Sigmoid colon (tissue), 7 donors: ENCODE measurements at places on chromosomes 11 and 22. TPM values are rescaled to one million over a fixed set of nuclear protein-coding genes. Genes with fewer than 3 reads are reported as not detected.

The CCDC73 gene
- polyA plus RNA-seq, result not detected

The MMP7 gene
- 11.8 TPM for polyA plus RNA-seq

The ANGPTL5 gene
- polyA plus RNA-seq, result not detected

The MIOX gene
- not detected for polyA plus RNA-seq

The CALCA gene
- not detected for polyA plus RNA-seq

The MRGPRX3 gene
- polyA plus RNA-seq, result not detected

The CALCB gene
- polyA plus RNA-seq, result 1.6 TPM

The HBB gene
- polyA plus RNA-seq, result not detected

GRCh38 chr22:45564349-45565030 lies 61.8 kb downstream of the FBLN1 start:
- no peak overlapping the region for H3K4me3 ChIP-seq
- no peaks in the 10 kb centered on the region for H3K27me3 ChIP-seq
- H3K36me3 ChIP-seq, result no peaks in the 10 kb centered on the region
- no peak overlapping the region for H3K27ac ChIP-seq

GRCh38 chr22:27617214-27617881 lies 184.2 kb downstream of the MN1 start:
- H3K36me3 ChIP-seq, result no peaks in the 10 kb centered on the region
- H3K27ac ChIP-seq, result no peak overlapping the region
- peaks cover 16% of the 10 kb centered on the region for H3K27me3 ChIP-seq
- H3K4me3 ChIP-seq, result no peak overlapping the region
- peaks cover 7% of the 10 kb centered on the region for H3K4me1 ChIP-seq

DNA sequence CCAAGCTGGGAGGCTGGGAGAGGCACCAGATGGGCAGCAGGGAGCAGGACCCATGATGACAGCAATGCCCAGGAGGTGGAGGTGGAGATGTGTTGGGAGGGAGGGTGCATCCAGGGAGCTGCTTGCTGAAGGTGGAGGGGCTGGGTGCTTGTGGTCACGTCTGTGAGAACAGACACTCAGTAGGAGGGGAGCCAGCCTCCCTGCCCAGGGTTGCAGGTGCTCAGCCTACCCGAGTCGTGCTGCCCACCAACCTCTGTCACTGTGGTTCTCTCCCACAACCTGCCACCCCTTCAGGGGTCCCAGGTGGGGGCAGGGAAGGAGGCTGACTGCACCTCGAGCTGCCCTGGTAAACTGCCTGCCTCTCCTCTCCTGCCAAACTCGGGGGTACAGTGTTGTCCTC lies 5.5 kb downstream of the PRDX5 start:
- peaks cover 14% of the 10 kb centered on the region for H3K4me1 ChIP-seq
- H3K27ac ChIP-seq, result no peak overlapping the region
- no peaks in the 10 kb centered on the region for H3K36me3 ChIP-seq
- H3K4me3 ChIP-seq, result no peak overlapping the region
- no peak for DNase-seq

DNA sequence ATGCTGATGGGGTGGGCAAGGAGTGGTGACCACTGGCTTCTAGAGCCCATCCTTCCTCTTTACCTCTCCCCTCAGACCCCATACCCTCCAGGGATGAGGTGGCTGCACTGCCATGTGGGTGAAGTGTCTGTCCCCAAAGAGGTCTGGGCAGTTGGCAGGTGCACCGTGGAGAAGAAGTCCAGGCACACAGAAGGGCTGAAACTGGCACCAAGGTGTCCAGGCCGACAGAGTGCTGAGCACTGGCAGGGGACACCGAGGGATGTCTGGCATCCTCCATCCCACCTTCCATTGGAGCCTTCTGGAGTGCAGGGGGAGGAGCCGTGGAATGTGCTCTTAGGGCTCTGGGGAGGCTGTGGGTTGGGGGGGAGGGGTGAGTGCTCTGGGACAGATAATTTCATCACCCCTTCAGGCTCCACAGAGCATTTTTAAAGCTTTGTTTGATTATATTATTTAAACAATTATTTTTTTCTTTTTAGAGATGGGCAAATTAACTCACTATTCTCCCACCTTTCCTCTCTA lies 37.9 kb downstream of the PKNOX2 start:
- no peaks in the 10 kb centered on the region for H3K27me3 ChIP-seq
- no peaks in the 10 kb centered on the region for H3K4me1 ChIP-seq
- H3K4me3 ChIP-seq, result no peak overlapping the region
- DNase-seq, result no peak

DNA sequence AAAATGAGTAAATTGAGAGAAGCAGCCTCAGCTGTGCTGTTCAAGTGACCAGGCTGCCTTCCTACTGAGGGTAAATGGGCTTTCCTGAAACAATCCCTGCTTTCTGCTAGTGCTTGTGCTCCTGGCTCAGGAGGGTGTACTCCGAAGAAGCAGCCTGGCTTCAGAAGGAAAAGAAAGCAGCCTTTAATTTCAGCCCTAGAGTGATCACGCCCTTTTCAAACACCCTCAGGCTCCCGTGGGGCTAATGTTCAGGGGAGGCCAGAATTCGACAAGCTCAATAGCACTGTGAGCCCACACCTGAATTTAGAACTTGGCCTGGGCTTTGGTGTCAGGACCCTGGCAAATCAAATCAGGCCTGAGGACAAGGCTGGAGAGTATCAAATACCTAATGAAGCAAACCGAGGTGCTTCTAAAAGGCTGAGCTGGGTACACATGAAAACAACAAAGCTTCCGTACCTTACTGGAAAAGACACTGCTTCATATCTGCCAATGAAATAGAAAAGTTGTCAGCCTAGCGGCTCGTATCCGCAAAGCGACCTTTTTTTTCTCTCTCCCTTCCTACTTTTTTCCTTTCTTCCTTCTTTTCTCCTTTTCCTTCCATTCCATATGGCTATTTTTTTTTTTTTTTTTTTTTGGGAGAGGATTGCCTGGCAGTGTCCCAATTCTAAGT lies 387.8 kb downstream of the SOX6 start:
- DNase-seq, result no peak
- peak overlapping the region; percentile 49 for H3K27ac ChIP-seq
- no peak overlapping the region for H3K4me3 ChIP-seq
- no peaks in the 10 kb centered on the region for H3K27me3 ChIP-seq

GRCh38 chr11:111169367-111169766 lies 76.2 kb upstream of the POU2AF2 start:
- H3K4me3 ChIP-seq, result no peak overlapping the region
- H3K27me3 ChIP-seq, result no peaks in the 10 kb centered on the region
- no peak overlapping the region for H3K27ac ChIP-seq
- no peaks in the 10 kb centered on the region for H3K36me3 ChIP-seq
- no peaks in the 10 kb centered on the region for H3K4me1 ChIP-seq

DNA sequence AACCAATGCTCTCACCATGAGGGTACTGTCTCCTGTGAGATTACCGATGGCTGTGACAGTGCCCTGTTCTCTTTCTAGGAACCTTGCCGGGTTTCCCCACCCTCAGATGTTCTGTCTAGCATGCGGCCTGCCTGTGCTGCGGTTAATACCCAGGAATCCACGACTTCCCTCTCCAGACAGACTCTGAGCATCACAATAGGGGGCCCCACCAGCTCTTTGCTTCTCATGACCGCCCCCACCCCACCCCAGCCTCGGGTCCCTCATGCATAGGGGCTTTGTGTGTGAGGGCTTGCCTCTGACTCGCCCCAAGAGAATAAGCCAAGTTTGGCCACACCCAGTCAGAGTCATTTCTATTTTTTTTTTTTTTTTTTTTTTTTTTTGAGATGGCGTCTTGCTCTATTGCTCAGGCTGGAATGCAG lies 10.3 kb downstream of the PARVG start:
- H3K4me3 ChIP-seq, result no peak overlapping the region
- H3K36me3 ChIP-seq, result no peaks in the 10 kb centered on the region
- no peak overlapping the region for H3K27ac ChIP-seq
- peak; percentile 57 for DNase-seq

GRCh38 chr11:130876931-130877915 lies 39.1 kb downstream of the SNX19 start:
- peak overlapping the region; percentile 55 for H3K27ac ChIP-seq
- DNase-seq, result no peak
- H3K36me3 ChIP-seq, result peaks cover 37% of the 10 kb centered on the region
- H3K4me3 ChIP-seq, result no peak overlapping the region

DNA sequence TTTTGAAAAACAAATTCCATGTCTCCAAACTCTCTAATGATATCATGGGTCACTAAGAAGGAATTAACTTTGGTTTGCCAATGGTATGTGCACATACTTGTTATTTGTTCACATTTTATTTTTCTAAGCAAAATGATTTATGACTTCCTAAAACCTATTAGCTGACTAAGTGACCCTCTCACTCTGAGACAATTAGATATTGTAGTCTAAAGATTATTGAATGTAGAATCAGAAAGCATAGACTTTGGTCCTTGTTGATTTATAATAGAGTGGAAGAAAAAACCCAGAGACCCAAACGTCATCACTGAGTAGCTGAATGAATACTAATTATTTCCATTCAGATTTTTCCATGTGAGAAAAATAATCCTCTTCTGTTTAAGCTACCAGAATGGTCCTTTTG lies 243.5 kb upstream of the ANO3 start:
- H3K27ac ChIP-seq, result no peak overlapping the region
- no peak overlapping the region for H3K4me3 ChIP-seq
- H3K27me3 ChIP-seq, result no peaks in the 10 kb centered on the region
- H3K4me1 ChIP-seq, result no peaks in the 10 kb centered on the region
- no peaks in the 10 kb centered on the region for H3K36me3 ChIP-seq
- no peak for DNase-seq

DNA sequence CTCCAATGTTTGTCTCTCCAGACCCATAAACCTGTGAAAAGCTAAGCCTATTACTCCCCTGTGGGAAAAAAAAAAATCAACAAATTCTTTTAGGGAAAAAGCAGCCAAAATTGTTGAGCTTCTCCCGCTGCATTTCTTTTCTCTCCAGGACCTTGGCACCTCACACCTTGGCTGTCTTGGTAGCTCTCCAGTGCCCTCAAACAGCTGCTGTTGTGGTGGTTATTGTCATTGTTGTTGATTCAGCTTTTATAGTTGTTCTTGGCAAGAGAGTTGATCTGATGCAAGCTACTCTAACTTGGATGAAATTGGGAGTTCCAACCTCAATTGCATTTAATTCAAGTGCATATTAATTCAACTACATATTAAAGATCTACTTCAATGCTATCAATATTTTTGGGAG lies 516.9 kb upstream of the LARGE1 start:
- H3K4me1 ChIP-seq, result no peaks in the 10 kb centered on the region
- no peaks in the 10 kb centered on the region for H3K36me3 ChIP-seq
- DNase-seq, result no peak
- no peak overlapping the region for H3K4me3 ChIP-seq
